PC-3 (cell line): ENCODE measurements at places on chromosomes 2 and 18. TPM values are rescaled to one million over a fixed set of nuclear protein-coding genes. Genes with fewer than 3 reads are reported as not detected.

GRCh38 chr2:147543056-147543455 lies 301.8 kb upstream of the ACVR2A start:
- no peaks in the 10 kb centered on the region for H3K27me3 ChIP-seq
- DNase-seq = peak; percentile 13
- H3K27ac ChIP-seq = no peak overlapping the region

E2F6 gene
- total RNA-seq = 26.8 and 27.1 TPM in 2 replicates

- DNase-seq = peak; percentile 60
- H3K27ac ChIP-seq = no peak within 1 kb of the TSS
- H3K27me3 ChIP-seq = no peaks in the 10 kb centered on the region
- peaks cover 11% of the 10 kb centered on the region for H3K4me1 ChIP-seq
Measured at GRCh38 chr2:96145036-96145847, at the start of gene DUSP2. TSS of gene DUSP2 (minus strand) at chr2:96145440. CDS start at chr2:96145354, 86 bp downstream.

- H3K4me1 ChIP-seq = no peaks in the 10 kb centered on the region
- H3K4me3 ChIP-seq = no peak overlapping the region
- H3K36me3 ChIP-seq = no peaks in the 10 kb centered on the region
- no peak overlapping the region for H3K27ac ChIP-seq
Measured at GRCh38 chr2:168635065-168635577, 167.3 kb upstream of the NOSTRIN start.

LINC00305 gene
- total RNA-seq = not detected in 2 replicates

SLC9A2 gene
- total RNA-seq = 7.1 and 8.8 TPM in 2 replicates

DNA sequence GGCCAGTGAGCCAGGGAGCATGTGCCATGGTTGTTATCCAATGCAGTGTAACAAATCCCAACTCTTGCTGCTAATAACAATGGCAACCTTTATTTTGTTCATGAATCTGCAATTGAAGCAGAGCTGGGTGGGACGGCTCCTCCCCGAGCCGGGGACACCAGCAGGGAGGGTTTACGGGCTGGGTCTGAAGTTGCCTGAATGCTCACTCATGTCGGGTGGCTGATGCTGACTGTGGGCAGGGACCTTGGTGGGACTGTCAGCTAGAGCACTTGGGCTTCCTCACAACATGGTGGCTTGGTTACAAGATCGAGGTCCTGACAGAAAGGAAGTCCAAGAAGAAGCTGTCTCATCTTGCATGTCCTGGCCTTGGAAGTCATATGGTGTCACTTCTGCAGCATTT lies 264.5 kb downstream of the NDUFA10 start:
- H3K27me3 ChIP-seq = peaks cover 60% of the 10 kb centered on the region
- DNase-seq = no peak
- H3K4me1 ChIP-seq = peaks cover 17% of the 10 kb centered on the region
- no peaks in the 10 kb centered on the region for H3K36me3 ChIP-seq

SDC1 gene
- 358 and 362 TPM in 2 replicates for total RNA-seq

COL4A3 gene
- 0.73 and 0.86 TPM in 2 replicates for total RNA-seq

DNA sequence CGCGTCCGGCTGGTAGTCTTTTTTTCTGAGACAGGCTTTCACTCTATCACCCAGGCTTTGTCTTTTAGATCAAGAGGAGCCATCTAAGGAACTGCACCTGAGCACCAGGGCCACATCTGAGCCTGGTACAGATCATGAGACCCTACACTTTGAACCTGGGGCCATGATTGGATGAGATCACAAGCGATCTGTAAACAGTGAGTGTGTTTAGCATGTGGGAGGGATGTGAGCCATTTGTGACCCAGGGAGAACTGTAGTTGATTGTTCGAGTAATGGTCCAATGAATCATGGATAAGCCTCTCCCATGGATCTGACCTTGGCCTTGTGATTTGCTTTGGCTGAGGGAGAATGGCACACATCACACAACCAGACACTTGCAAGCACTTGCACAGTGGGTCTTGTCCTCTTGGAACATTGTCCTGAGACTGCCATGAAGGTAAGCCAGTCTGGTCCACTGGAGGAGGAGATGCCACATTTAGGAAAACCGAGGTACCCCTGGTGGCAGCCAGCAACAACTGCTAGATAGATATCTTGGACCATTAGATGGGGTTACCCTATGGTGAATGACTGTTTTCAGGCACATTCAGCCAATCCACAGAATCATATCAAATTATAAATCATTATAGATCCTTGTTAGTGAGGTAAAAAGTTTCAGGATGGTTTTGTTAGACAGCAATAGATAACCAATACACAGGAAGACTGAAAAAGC lies 19.5 kb upstream of the DTNB start:
- peak; percentile 31 for DNase-seq
- no peaks in the 10 kb centered on the region for H3K27me3 ChIP-seq
- no peak overlapping the region for H3K4me3 ChIP-seq
- no peak overlapping the region for H3K27ac ChIP-seq

DNA sequence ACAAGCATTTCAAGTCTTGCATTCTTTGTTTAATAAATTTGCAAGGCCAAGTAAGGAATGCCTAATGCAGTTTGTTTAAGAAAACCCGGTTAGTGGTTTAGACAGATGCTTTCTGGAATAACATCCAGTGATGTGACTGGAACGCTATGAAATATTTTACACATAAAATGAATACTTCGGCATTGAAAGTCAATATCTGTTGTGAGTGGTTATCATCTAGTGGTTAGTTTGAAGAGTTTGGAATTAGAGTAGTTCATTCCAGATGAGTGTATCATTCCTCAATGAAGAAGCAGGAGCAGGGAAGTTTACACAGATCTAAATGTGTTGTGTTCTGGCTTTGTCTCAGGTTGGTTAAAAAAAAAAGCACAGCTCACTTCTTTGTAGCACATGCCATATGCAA lies 608.0 kb upstream of the PIK3C3 start:
- no peak overlapping the region for H3K27ac ChIP-seq
- DNase-seq = no peak
- H3K36me3 ChIP-seq = no peaks in the 10 kb centered on the region
- H3K27me3 ChIP-seq = no peaks in the 10 kb centered on the region
- H3K4me1 ChIP-seq = no peaks in the 10 kb centered on the region

DNA sequence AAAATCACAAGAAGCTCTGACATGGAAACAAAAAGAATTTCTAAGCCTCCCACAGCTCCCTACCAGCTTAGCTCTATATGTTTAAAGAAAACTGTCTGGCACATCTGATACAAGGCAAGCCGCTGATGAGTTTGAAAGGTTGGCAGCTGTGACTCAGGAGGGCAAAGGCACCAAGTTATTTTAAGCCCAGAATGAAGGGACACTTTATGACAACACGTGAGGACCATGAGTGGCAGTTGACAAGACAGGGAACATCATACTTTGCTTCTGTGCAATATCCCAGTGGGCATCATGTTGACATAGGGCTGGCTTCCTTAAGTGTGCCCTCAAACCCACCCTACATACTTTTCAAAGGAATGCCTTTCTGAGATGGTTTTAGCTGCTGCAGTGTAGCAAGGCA lies 272.9 kb downstream of the CLIP4 start:
- no peak overlapping the region for H3K4me3 ChIP-seq
- H3K4me1 ChIP-seq = no peaks in the 10 kb centered on the region
- no peaks in the 10 kb centered on the region for H3K27me3 ChIP-seq
- DNase-seq = no peak
- H3K36me3 ChIP-seq = no peaks in the 10 kb centered on the region

DOK6 gene
- not detected in 2 replicates for total RNA-seq

DNA sequence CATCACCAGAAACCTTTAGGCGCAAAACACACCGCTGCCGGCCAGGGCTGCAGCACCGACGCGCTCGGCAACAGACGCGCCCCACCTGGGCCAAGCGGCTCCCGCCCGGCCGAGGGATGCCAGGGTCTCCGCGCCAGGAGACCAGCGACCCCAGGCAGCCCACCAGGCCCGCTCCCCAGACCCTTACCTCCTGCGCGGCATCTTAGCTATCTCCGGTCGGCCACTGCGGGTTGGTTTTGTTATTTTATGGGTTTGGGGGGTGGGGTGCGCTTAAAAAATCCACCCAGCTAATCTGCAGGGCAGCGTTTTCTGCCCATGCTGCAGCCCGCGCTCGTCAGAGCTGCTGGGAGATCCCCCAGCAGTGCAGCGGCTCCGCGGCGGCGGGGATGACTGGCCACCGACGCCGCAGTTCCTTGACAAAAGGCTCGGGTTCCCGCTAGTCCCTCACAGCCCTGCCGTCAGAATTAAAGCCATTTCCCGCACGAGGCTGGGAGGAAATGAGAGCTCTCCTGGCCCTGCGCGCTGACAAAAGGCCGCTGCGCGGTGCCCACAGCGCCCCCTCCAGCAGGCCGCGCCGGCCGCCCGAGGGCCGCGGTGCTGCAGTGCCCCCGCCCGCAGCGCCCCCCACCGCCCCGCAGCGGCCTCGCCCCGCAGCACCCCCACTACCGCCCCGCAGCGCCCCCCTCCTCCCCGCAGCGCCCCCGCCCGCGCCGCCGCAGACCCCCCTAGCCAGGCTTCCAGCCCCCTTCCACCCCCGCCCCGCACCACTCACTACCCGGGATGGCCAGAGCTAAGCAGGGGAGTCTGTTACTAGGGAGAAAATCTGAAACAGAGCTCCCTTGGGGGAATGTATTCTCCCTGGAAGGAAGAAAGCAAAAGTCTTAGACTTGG lies at the start of gene ADD2:
Gene ADD2, minus strand, starts transcription at position 502 of the 891 bp plus-strand sequence. CDS start 61,792 bp downstream, outside the sequence.
- no peak within 1 kb of the TSS for H3K27ac ChIP-seq
- peak; percentile 22 for DNase-seq
- peaks cover 84% of the 10 kb centered on the region for H3K27me3 ChIP-seq
- no peaks in the 10 kb centered on the region for H3K4me1 ChIP-seq
- H3K36me3 ChIP-seq = no peaks in the 10 kb centered on the region

GRCh38 chr2:30888852-30889409 lies 81.7 kb upstream of the CAPN13 start:
- peaks cover 31% of the 10 kb centered on the region; the same call in 1 of the 2 replicates for H3K27me3 ChIP-seq
- H3K27ac ChIP-seq = no peak overlapping the region
- DNase-seq = no peak
- H3K36me3 ChIP-seq = no peaks in the 10 kb centered on the region
- H3K4me1 ChIP-seq = peaks cover 6% of the 10 kb centered on the region; the same call in 1 of the 2 replicates
- no peak overlapping the region for H3K4me3 ChIP-seq

GRCh38 chr2:127580167-127581049 lies 44.9 kb downstream of the MYO7B start:
- no peak overlapping the region for H3K27ac ChIP-seq
- no peaks in the 10 kb centered on the region for H3K27me3 ChIP-seq
- DNase-seq = no peak
- H3K4me1 ChIP-seq = peaks cover 4% of the 10 kb centered on the region; the same call in 1 of the 2 replicates

DNA sequence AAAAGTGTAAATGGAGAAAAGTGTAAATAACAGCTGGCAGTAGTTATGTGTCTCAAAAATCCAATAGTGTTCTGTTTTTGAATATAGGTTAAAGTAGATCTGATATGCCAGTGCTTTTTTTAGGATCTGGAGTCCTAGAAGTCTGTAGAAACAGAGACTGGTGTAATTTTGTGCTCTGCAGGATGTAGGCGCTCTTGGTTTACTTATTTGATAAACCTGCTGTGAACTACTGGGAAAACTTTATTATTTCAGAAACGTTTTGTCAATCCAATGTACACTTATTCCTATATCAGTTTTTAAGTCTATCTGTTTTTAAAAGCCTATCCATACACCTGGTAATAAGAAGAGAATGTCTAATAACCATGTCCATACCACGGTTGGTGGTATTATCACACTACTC lies 530.8 kb upstream of the ZNF804A start:
- H3K27me3 ChIP-seq = no peaks in the 10 kb centered on the region
- H3K27ac ChIP-seq = no peak overlapping the region
- H3K4me1 ChIP-seq = no peaks in the 10 kb centered on the region
- H3K36me3 ChIP-seq = no peaks in the 10 kb centered on the region
- H3K4me3 ChIP-seq = no peak overlapping the region
- peak; percentile 34 for DNase-seq

- H3K27ac ChIP-seq = no peak overlapping the region
- no peaks in the 10 kb centered on the region; the same call in none of the 2 replicates for H3K36me3 ChIP-seq
- no peak for DNase-seq
- H3K4me3 ChIP-seq = no peak overlapping the region
Measured at GRCh38 chr2:231296401-231296974, 98.1 kb downstream of the ARMC9 start.

DNA sequence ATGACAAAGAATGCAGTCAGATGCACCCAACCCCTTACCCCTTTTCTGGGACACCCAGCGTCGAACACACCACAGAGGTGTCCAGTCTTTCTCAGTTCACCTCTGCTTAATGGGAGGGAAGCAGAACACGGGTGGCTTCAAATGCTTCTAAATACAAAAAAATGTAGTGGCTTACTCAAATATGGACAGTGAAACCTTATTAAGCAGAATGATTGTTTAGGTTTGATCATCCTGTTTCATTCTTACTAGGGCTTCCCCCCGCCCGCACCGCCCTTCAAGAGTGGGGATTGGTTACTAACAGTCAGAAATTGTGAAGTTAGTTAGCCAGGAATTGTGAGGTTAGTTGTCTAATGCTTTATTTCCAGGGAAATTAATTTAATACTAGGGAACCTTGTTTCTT lies 21.6 kb downstream of the ATG16L1 start:
- H3K4me3 ChIP-seq = no peak overlapping the region
- H3K36me3 ChIP-seq = peaks cover 96% of the 10 kb centered on the region
- no peak for DNase-seq
- no peaks in the 10 kb centered on the region for H3K4me1 ChIP-seq
- no peaks in the 10 kb centered on the region for H3K27me3 ChIP-seq

GRCh38 chr2:6369266-6369665 lies 496.4 kb downstream of the CMPK2 start:
- no peaks in the 10 kb centered on the region for H3K4me1 ChIP-seq
- H3K36me3 ChIP-seq = no peaks in the 10 kb centered on the region
- H3K27ac ChIP-seq = no peak overlapping the region
- no peak overlapping the region for H3K4me3 ChIP-seq

C2orf15 gene
- total RNA-seq = 3.3 and 4.4 TPM in 2 replicates

OTX1 gene
- 2.3 and 2.9 TPM in 2 replicates for total RNA-seq

- no peak overlapping the region for H3K27ac ChIP-seq
- H3K36me3 ChIP-seq = no peaks in the 10 kb centered on the region
- no peak for DNase-seq
- no peaks in the 10 kb centered on the region for H3K4me1 ChIP-seq
Measured at GRCh38 chr2:651951-652373, 25.2 kb downstream of the TMEM18 start.

- no peak overlapping the region for H3K27ac ChIP-seq
- H3K4me3 ChIP-seq = no peak overlapping the region
- no peaks in the 10 kb centered on the region for H3K36me3 ChIP-seq
- H3K27me3 ChIP-seq = peaks cover 9% of the 10 kb centered on the region; the same call in 1 of the 2 replicates
Measured at GRCh38 chr18:61943175-61943964, 50.6 kb upstream of the RNF152 start.

SPATA3 gene
- total RNA-seq = not detected in 2 replicates

DNA sequence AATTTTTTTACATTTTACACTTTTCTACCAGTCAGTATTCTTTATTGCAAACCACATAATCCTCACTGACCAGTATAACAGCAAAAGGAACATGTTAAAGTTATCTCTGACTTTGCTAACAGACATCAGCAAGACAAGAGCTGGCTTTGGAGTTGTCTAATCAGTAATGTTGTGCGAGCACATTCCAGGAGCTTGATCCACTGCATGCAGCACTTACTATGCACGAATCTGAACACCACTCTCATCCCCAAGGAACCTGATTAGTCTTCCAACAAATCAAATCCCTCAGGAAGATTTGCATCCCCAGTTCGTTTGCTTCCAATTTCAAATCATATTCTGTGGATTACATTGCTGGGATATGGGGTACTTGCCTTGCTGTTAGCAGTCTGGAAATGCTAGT lies 269.3 kb upstream of the EPC2 start:
- H3K27ac ChIP-seq = no peak overlapping the region
- no peaks in the 10 kb centered on the region for H3K36me3 ChIP-seq
- no peaks in the 10 kb centered on the region for H3K27me3 ChIP-seq
- no peaks in the 10 kb centered on the region for H3K4me1 ChIP-seq
- no peak for DNase-seq
